Nucleus accumbens (tissue), 56 donors: ENCODE measurements at places on chromosomes 11 and 22.
A peak's percentile ranks its signal among the peaks of the same experiment; 100 is the strongest.

DNA sequence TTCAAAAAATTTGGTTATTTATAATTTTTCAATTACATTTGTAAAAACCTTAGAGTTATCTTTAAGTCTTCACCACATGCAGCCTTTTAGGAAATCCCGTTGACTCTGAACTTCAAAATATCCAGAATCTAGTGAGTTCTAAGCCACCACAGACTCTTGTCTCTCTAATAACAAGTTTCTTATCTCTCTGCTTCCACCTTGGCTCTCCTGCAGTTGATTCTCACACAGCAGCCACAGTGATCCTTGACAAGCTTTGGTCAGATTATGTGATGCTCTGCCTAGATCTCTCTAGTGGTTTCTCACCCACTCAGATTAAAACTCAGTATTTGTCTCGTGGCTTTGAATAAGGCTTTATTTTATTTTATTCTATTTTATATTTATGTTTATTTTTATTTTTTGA lies 8.6 kb downstream of the HSD17B12 start:
- no peak for DNase-seq

- DNase-seq, result no peak
Measured at GRCh38 chr11:60946601-60947264, 5.2 kb downstream of the SLC15A3 start.

DNA sequence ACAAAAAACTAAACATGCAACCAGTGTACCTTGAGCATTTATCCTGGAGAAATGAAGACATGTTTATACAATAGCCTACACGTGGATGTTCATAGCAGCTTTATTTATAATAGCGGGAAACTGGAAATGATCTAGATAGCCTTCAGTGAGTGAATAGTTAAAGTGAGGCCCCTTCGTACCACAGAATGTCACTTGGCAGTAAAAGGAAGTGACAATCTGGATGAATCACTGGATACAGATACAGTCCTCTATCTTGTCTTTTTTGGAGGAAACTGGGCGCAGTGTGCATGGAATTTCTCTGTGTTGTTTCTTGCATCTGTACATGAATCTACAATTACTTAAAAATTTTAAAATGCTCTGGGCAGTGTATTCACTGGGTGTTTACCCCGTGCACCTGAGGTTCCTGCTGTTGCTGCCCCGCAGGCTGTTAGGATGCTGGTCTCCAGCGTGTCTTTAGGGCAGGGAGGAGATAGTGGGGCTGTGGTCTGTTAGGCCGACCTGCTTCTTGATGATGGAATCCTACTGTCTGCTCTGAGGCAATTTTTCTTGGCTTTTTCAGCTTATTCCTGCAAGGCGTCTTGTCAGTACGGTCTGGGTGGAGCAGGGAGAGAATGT lies 23.2 kb downstream of the DERL3 start:
- DNase-seq, result no peak

DNA sequence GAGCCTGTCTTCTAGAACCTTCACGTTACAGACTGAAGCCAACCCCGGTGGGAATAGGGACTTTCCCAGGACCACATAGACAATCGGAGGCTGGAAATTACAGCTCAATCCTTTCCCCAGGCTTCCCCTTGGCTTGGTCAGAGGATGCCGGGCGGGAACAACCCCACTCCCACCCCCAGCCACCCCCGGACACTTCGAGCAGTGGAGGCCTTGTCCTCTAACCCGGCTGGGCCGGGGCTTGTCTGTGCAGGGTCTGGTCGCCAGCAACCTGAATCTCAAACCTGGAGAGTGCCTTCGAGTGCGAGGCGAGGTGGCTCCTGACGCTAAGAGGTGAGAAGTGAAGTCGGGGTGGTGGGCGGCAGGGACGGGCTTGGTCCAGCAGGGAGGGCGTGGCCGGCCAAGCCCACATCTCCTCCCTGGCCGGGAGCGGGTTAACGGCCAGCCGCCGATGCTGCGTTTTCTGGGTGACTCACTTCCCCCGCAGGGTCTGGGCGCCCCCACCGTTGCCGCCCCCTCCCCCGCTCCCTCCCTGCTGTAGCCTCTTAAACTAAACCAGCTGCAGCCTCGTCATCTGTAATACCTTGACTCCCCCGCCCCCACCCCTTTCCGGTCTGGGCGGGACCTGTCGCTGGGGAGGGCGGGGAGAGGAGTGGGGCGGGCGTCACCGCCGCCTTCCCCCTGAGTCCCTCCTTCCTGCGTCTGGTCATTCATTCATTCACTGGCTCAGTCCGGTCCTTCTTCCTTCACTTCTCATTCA lies 1.5 kb downstream of the LGALS1 start:
- DNase-seq, result peak; percentile 52

DNA sequence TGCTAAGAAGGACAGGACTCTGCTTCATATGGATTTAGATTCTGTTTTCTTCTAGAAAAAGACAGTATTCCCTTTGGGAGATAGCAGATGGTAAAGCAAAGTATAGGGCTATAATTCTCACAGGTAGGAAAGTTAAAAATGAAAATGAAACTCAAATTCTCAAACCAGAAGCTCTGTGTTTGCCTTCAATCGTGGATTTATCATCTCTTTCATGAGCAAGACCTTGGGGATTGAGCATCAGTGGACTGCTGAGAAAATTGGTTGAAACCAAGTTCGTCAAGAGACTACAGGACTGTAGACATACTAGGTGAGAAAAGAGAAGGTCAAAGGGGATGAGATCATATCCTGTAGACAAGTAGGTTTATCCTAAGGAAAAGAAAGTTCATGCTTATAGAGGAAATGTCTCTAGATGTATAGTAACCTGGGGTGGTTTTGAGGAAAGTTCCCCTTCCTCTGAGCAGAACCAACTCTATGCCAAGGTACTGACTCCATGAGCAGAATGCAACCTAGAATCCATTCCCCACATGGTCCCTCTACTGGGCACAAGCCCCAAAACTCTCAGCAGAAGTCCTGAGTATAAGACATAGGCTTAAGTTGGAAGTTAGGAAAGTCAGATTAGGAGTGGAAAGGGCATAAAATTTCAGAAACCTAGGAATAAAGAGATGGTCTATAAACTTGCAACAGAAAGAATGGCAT lies 46.5 kb downstream of the SLC5A12 start:
- DNase-seq, result no peak

DNA sequence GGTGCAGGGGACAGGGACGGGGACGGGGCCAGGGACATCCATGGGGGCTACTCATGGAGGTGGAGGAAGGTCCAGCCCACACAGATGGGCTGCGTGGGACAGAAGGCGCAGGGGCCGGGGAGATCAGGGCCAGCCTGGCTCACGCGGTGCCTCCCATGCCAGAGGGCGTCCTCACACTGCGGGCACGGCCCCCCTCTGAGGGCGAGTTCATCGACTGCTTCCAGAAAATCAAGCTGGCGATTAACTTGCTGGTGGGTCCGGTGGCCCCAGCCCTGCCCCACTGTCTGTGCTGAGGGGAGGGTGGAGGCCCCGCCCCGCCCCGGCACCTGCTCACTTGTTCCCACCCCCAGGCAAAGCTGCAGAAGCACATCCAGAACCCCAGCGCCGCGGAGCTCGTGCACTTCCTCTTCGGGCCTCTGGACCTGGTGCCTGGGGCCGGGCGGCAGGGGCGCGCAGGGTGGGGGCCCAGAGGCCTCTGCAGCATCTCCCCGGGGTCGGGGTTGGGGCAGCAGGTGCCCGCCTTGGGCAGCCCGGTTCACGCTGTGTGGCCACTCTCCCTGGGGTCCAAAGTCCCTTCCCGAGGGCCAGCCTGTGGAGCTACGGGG lies 15.8 kb downstream of the EPS8L2 start:
- DNase-seq, result no peak

DNA sequence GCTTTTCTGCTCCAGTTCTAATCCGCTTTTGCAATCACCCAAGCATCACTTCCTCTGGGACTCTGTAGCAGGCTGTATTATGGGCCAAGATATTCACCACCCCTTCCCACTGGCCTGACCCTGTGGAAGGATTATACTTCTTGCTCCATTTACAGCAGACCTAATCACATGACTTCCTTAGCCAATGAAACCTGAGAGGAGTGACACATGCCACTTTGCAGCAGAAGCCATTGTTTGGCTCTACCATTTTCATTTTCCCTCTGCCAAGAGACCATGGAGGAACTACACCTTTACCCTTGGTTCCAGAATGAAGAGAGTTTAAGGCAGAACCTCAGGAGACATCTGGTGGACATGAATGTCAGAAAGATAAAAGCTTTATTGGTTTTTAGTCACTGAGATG lies 134.9 kb upstream of the HSD17B12 start:
- no peak for DNase-seq

GRCh38 chr11:107040433-107041087 lies 22.3 kb upstream of the GUCY1A2 start:
- DNase-seq, result no peak

GRCh38 chr11:20488352-20488751 lies 100.8 kb downstream of the PRMT3 start:
- no peak for DNase-seq

DNA sequence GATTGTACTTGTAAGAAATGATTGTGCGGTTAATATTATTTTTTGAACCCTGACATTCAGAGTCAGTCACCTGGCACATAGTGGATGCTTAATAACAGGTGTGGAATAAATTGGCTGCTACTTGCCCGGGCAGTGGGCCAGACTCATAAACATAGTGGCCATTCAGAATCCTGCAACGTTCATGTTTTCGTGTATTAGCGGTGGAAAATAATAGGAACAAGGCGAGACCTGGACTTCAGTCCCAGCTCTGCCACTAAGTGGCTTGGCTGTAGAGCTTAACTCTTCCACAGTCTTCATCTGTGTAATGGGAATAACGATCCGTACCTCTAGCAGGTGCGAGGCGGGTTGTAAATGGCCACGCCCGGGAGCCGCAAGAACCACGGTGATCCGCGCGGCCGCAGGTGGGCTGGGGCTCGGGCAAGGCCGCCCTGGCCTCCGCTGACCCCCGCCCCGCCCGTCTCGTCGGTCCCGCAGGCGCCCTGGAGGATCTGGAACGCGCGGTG lies 761 bp upstream of the TMEM25 start:
- DNase-seq, result no peak
